NCI-H1436 treated with DMSO at 0.1 percent for 48 hours (cell line): ENCODE measurements at places on chromosomes 5 and 9.

DNA sequence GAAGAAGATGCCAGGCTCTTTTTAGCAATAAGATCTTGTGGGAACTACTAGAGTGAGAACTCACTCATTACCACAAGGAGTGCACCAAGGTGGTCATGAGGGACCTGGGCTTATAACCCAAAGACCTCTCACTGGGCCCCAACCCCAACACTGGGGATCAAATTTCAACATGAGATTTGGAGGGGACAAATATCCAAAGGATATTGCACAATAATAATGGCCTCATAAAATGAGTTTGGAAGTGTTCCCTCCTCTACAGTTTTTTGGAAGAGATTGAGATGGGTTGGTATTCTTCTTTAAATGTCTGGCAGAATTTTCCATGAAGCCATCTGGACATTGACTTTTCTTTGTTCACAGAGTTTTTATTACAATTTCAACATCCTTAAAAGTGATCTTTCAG, 38.0 kb upstream of the FAM120A start:
- DNase-seq: no peak

DNA sequence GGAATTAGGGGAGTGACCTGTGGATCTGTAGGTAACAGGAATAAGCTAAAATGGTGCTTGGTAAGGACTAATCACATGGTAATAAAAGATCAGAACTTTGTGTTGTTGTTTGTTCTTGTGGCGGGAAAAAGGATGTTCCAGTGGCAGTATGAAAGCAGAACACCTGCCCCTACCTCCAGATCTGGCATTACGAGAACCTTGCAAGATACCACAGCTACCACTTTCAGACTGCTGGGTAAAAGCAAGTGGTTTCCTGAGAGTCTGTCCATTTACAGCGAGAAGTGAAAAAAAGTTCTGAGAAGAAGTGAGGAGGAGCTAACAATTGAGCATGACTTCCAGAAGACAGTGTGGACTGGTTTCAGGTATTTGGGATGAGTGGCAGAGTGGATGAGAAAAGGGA, 252.5 kb downstream of the TLE4 start:
- no peak for DNase-seq

- DNase-seq: no peak
Measured at GRCh38 chr9:1416261-1416660, 366.1 kb downstream of the DMRT2 start.

GRCh38 chr9:79357194-79357593, 214.6 kb upstream of the TLE4 start:
- no peak for DNase-seq

DNA sequence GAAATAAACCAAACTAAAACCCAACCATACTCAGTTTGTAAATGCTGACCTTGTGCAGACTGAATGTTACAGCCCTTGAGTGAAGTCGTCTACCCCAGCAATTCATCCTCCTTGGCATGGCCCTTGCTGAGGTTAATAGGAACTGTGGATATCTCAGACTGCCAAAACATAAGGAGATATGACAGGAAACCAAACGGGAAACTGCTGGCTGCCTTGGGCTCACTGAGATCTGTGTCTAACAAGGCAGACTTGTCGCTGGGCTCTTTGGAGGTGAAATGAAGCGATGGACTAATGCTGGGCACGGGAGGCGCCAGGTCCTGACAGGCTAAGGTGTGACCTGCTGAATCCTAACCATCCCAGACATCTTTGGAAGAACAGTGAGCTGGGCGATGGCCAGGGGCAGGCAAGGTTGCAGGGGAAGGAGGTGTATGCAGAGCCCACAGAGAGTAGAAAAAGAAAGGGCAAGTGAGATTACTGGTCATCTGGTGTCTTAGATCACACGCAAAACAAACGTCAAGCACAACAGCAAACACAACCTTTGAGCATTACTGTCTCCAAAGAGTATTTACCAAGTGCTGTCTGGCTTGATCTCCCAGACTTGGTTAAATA, 44.6 kb upstream of the ALDH1A1 start:
- DNase-seq: no peak

- DNase-seq: no peak
Measured at GRCh38 chr9:18905028-18905882, 127.8 kb downstream of the SAXO1 start.

DNA sequence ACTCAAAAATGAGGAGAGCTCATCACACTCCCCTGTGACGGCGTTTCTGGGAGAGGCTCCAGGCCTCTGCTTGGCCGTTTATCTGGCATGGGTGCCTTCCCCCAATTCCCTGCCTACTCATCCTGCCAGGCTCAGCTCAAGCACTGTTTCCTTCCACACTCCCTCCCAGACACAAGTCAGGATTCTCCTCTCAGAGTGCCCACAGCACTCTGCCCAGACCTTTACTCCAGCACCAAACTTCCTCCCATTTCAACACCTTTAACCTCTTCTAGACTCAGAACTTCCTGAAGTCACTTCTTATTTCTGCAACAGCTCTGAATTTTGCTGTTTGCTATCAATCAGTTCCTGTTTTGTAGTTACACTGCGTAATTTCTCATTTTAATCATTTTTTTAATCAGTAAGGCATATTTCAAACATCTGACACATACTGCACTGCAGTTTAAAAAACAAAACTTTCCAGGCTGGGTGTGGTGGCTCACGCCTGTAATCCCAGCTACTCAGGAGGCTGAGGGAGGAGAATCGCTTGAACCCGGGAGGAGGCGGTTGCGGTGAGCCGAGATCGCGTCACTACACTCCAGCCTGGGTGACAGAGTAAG, 16.0 kb downstream of the TRMO start:
- DNase-seq: no peak

GRCh38 chr5:60668686-60669304, 31.2 kb downstream of the DEPDC1B start:
- DNase-seq: no peak

GRCh38 chr5:128927644-128928043, 37.6 kb upstream of the SLC27A6 start:
- no peak for DNase-seq

DNA sequence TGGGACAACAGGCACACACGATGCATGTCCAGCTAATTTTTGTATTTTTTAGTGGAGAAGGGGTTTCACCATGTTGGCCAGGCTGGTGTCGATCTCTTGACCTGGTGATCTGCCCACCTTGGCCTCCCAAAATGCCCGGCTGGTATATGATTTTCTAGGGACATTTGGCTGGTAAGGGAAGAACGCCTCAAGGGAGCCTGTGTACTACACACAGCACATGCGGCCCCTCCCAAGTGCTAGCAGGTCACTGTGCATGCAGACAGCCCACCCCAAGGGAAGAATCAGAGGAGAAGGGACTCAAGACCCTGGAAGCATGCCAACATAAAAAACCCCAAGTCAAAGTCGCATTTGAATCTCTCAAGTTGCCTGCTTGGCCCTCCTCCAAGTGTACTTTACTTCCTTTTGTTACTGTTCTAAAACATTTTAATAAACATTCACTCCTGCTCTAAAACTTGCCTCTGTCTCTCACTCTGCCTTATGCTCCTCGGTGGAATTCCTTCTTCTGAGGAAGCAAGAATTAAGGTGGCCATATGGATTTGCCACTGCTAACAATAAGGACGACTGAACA, 24.3 kb upstream of the OTULINL start:
- DNase-seq: no peak

GRCh38 chr9:22044583-22044982, 35.5 kb upstream of the CDKN2B start:
- DNase-seq: no peak

- no peak for DNase-seq
Measured at GRCh38 chr5:79727451-79728355, 38.1 kb downstream of the CMYA5 start.

- DNase-seq: no peak
Measured at GRCh38 chr5:178078197-178079010, 34.9 kb upstream of the N4BP3 start.

DNA sequence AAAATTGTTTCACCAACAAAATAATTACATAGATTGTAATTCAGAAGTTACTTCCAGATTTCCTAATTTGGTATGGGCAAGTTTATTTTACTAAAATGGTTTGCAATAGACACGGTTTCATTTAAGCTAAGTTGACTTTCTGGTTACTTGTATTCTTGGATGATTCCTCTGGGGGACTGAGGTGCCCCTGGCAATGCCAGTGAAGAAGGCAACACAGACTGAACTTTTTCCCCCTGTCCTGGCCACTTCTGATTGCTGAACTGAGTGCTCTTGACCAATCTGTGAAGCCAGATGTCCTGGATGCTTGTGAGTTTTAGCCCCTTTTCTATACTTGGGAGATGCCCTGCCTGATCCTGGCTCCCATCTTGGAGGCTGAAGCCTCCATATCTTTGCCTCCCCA, 66.3 kb upstream of the FANCC start:
- DNase-seq: no peak

GRCh38 chr5:9833871-9834270, 203.7 kb upstream of the TAS2R1 start:
- DNase-seq: no peak

- DNase-seq: no peak
Measured at GRCh38 chr5:180207593-180207992, 1.4 kb downstream of the RASGEF1C start.

- DNase-seq: no peak
Measured at GRCh38 chr9:132247942-132248341, 86.1 kb downstream of the NTNG2 start.

DNA sequence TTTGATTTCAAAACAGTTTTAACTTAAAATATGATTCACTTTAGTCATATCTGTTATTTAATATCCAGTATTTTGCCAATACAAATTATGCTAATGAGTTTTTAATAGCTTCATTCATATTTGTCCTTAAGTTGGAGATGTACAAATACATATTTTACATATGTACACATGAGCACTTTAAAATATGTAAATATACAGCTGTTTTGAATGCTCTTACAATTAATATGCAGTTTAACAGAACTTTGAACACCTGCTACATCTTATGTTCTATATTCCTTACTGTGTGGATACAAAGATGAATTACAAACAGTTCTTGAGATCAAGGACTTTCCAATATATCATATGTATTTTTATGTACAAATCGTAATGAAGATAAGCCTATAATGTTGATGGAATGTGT, 74.0 kb downstream of the CHSY3 start:
- DNase-seq: no peak

GRCh38 chr5:5316334-5316733, 106.1 kb upstream of the ICE1 start:
- DNase-seq: no peak

DNA sequence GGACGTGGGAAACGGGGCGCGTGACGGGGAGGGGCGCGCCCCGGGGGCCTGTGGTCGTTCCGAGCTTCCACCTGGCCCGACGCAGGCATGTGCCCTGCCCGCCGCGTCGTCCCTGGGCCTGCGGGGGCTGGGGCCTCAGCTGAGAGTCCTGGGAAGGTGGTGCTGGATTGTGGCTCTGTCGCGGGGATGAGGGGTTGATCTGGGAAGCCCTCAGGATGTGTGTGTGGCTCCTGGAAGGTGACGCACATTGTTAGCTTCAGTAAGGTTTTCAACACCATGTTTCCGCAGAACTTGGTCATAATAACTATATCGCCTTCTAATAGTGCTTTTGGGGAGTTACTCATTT, 589.1 kb downstream of the MTRR start:
- no peak for DNase-seq

DNA sequence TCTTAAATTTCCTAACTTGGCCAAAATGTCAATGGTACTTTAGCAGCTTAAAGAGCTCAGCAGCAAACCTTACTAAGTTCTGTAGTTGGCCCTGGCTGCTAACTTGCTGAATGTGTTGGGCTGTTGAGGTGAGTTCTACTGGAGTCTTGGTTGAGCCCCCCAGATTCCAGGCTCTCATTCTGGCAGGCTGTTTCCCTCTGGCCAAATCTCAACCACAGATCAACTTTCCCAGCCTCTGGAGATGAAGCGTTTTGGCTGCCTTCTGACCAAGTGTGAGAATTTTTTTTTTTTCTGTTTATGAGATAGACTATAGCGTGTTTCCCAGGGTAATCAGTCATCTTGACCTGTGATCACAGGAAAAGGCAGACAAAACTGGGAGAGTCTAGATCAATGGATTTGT, 343.7 kb downstream of the EBF1 start:
- no peak for DNase-seq

GRCh38 chr5:113020461-113021273, 44.1 kb downstream of the DCP2 start:
- DNase-seq: no peak

GRCh38 chr9:91424403-91425176, 958 bp upstream of the NFIL3 start:
- DNase-seq: no peak

- DNase-seq: no peak
Measured at GRCh38 chr5:142959683-142960657, 189.8 kb downstream of the ARHGAP26 start.
